ENCODE measurements at places on chromosomes 5 and 9.

- DNase-seq = no peak
Observed at GRCh38 chr9:26604076-26604662, 288.4 kb downstream of the CAAP1 start.

DNA sequence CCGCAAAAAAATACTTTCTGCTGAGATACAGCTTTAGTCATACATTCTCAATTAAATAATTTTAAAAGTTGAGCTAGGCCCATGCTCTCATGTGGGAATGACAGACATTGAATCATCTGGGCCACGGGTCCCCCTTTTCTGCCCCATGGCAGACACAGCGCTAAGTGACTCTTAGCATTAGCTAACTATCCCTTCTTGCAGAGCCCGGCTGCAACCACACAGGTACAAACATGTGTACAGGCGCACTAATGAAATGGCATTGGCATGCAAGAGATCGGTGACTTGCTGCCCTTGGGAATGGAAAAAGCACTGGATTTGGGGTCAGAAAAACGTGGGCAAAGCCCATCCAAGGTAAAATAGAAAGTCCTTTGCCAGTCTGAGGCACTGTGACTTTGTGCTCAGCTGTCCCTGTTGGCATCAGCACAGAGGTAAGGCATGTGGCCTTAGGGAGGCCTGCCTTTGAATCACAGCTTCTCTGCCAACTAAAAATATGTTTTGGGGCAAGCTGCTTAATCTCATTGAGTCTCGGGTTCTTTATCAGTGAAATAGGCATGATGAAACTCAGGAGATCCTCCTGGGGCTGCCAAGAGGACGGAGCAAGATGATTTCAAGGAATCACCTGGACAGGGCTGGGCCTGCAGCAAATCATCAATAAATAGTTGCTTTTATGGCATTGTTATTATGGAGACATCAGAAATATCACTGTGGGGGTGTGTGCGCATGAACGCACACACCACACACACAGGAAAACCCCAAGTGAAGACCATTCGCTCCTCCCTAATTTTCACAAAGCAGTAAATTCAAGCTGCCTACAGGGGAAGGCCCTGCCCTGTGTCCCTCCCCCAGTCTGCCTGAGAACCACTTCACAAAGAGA is 54.2 kb downstream of the WHRN start:
- DNase-seq = no peak

GRCh38 chr9:91659529-91660495 is 236.2 kb upstream of the NFIL3 start:
- no peak for DNase-seq

DNA sequence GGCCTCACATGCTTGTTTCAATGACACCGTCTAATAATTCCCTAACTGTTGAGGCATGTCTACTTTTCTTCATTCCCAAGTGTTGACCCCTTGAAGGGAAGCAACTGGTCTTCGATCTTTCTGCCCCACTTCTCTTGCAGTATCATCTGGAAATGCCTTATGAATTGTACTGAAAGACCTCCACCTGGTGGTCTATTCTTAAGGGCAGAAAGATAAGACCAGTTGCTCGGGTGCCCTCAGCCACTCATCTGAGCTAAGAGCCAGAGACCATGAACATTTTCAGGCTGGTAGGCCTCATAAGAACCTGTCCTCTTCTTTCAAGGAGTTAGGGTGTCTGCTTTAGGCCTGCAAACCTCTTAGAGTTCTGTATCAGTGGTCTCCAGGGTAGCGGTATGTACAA is 542.5 kb downstream of the CTNND2 start:
- no peak for DNase-seq
